ENCODE measurements at places on chromosomes 6 and 20. TPM values are rescaled to one million over a fixed set of nuclear protein-coding genes. Genes with fewer than 3 reads are reported as not detected.

DNA sequence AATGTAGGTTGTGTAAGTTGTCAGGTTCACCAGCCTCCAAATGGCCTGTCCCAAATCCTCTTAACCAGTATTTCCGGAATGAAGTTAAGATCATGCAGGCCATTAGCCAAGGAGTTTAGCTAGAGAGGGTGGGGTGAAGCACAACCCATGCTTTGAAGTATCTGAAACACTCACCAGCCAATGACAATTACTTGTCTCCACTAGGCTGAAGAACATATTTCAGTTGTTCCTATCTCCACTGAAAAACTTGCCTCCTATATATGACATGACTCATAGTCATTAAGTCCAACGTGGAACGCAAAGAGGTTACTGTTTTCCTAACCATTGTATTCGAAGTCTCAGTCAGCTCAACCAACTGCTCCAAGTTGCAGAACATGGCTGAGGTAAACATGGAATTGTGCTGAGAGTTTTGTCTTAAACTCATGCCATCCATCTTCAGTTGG, 37.4 kb upstream of the TNFAIP3 start:
- peaks cover 61% of the 10 kb centered on the region for H3K4me1 ChIP-seq
- peaks cover 2% of the 10 kb centered on the region for H3K36me3 ChIP-seq
- no peaks in the 10 kb centered on the region for H3K27me3 ChIP-seq
- H3K4me3 ChIP-seq: no peak overlapping the region
- DNase-seq: no peak
- H3K27ac ChIP-seq: peak overlapping the region; percentile 96

GRCh38 chr6:97465877-97466561, 183.0 kb upstream of the MMS22L start:
- no peak for DNase-seq
- H3K36me3 ChIP-seq: no peaks in the 10 kb centered on the region

The C4B gene
- 3.3 TPM for total RNA-seq

- no peaks in the 10 kb centered on the region for H3K27me3 ChIP-seq
- no peak overlapping the region for H3K4me3 ChIP-seq
- H3K27ac ChIP-seq: no peak overlapping the region
Observed at GRCh38 chr6:117534974-117535373, 52.5 kb downstream of the DCBLD1 start.

DNA sequence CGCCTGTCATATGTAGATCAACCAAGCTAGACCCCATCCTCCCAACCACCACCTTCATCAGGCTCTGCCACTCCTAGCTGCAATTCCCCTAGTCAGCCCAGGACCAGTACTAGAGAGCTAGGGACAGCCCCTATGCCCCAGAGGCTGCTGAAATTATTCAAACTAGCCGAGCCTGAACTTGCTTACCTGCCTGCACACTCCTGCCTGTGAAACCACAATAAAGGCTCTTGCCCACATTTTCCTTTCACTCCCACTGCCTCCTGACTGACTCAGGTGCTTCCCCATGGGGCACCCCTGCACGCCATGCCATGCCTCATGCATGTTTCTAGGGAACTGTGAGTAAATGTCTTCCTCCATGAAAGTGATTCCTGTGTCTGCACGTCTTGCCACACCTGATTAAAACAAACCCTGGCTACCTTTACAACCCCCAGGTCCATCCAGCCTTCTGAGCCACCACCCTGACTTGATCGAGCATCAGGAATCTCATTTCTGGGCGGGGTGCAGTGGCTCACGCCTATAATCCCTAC, 66.5 kb upstream of the IER3 start:
- DNase-seq: peak; percentile 97
- H3K4me1 ChIP-seq: peaks cover 80% of the 10 kb centered on the region
- H3K4me3 ChIP-seq: no peak overlapping the region
- no peaks in the 10 kb centered on the region for H3K27me3 ChIP-seq
- H3K36me3 ChIP-seq: peaks cover 4% of the 10 kb centered on the region

The BPIFB6 gene
- total RNA-seq: not detected

- no peaks in the 10 kb centered on the region for H3K36me3 ChIP-seq
- H3K27ac ChIP-seq: no peak overlapping the region
- H3K4me1 ChIP-seq: no peaks in the 10 kb centered on the region
- DNase-seq: no peak
- H3K4me3 ChIP-seq: no peak overlapping the region
- no peaks in the 10 kb centered on the region for H3K27me3 ChIP-seq
Observed at GRCh38 chr20:14712302-14712739, 374.9 kb upstream of the FLRT3 start.

- H3K4me1 ChIP-seq: peaks cover 34% of the 10 kb centered on the region
- H3K27ac ChIP-seq: no peak overlapping the region
- peak; percentile 44 for DNase-seq
- H3K27me3 ChIP-seq: no peaks in the 10 kb centered on the region
- no peaks in the 10 kb centered on the region for H3K36me3 ChIP-seq
Observed at GRCh38 chr6:14722704-14723103, 523.2 kb upstream of the JARID2 start.

- no peak for DNase-seq
- no peaks in the 10 kb centered on the region for H3K36me3 ChIP-seq
- peaks cover 31% of the 10 kb centered on the region for H3K27me3 ChIP-seq
- H3K4me3 ChIP-seq: no peak within 1 kb of the TSS
- no peak within 1 kb of the TSS for H3K27ac ChIP-seq
Observed at GRCh38 chr20:46651091-46651962, at the start of gene SLC13A3. TSS of gene SLC13A3 (minus strand) at chr20:46651459. CDS start at chr20:46651421, 38 bp downstream.

GRCh38 chr20:25544311-25544710, 41.0 kb downstream of the NINL start:
- H3K27me3 ChIP-seq: no peaks in the 10 kb centered on the region
- no peaks in the 10 kb centered on the region for H3K36me3 ChIP-seq
- DNase-seq: no peak
- H3K4me1 ChIP-seq: no peaks in the 10 kb centered on the region

- no peak overlapping the region for H3K27ac ChIP-seq
- H3K4me3 ChIP-seq: no peak overlapping the region
- H3K27me3 ChIP-seq: no peaks in the 10 kb centered on the region
- DNase-seq: no peak
Observed at GRCh38 chr6:56807989-56808337, 146.9 kb upstream of the BEND6 start.

The LAMA2 gene
- 2.2 TPM for total RNA-seq

- peaks cover 5% of the 10 kb centered on the region for H3K4me1 ChIP-seq
- H3K4me3 ChIP-seq: no peak overlapping the region
- DNase-seq: no peak
- H3K27ac ChIP-seq: no peak overlapping the region
Observed at GRCh38 chr6:29255530-29255929, 46.0 kb upstream of the OR14J1 start.

- H3K27ac ChIP-seq: no peak overlapping the region
- no peaks in the 10 kb centered on the region for H3K36me3 ChIP-seq
- no peaks in the 10 kb centered on the region for H3K27me3 ChIP-seq
Observed at GRCh38 chr6:139380168-139380567, 5.7 kb upstream of the CITED2 start.

GRCh38 chr20:9616455-9616805, 102.0 kb downstream of the LAMP5 start:
- no peak overlapping the region for H3K4me3 ChIP-seq
- H3K27ac ChIP-seq: no peak overlapping the region
- H3K4me1 ChIP-seq: no peaks in the 10 kb centered on the region
- peaks cover 27% of the 10 kb centered on the region for H3K27me3 ChIP-seq

The CTSZ gene
- 17.9 TPM for total RNA-seq

DNA sequence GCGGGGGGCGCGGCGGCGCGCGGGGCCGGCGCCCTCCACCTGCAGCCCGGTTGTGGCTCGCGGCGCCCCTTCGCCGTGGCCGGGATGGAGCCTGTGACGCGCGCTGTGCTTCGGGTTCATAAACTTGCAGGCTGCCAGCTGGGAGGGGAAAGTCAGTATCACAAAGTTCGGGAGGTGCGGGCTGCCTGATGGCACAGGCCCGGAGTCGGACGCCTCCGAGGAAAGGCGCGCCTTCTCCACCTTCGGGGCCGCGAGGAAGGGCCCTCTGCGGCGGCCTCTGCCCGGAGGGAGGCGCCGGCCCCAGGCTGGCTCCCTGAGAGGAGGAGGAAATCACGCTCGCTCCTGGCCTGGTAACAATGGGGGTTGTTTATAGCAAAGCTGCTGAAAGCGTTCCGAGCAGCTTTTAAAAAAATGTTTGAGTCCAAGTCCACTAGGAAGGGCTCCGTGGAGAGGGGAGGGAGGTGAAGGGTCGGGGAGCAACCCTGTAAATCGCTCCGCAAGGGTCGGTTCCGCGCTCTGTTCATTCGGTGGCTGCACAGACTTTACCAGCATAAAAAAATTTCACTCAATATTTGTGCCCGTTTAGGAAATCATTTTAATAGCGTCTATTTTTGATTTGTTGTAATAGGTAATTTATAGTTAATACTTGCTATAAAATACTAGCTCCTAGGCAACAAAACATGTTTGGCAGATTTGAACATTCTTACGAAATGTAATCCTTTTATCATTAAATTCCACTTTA, 1.0 kb downstream of the AFDN start:
- H3K4me3 ChIP-seq: peak overlapping the region; percentile 79
- peaks cover 3% of the 10 kb centered on the region for H3K36me3 ChIP-seq
- peaks cover 64% of the 10 kb centered on the region for H3K27me3 ChIP-seq
- H3K27ac ChIP-seq: no peak overlapping the region

DNA sequence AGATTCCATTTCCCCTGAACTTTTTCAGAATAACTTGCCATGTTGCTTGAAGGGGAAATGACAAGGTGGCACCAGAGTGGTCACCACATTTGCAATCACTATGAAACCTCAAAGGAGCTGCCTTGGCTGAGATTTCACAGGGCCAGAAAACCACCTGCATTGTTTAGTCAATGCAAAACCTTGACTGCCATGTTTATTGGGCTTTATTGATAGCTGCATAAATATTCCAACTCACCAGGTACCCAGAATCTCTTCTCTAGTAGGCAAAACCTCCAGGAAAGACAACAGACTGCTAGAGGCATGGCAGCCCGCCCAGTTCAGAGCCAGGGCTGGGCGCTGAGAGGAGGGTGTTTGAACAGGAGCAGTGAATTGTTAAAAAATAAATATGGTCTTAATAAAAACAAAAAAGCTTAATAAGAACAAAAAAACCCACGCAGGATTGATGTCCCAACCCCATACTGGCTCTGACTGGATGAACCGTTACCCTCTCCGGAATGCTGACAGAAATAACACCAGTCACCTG, 375.6 kb downstream of the ZFAND3 start:
- H3K36me3 ChIP-seq: no peaks in the 10 kb centered on the region
- DNase-seq: no peak
- H3K4me1 ChIP-seq: no peaks in the 10 kb centered on the region
- no peak overlapping the region for H3K27ac ChIP-seq
- no peak overlapping the region for H3K4me3 ChIP-seq

GRCh38 chr20:561437-562231, 18.0 kb upstream of the CSNK2A1 start:
- DNase-seq: peak; percentile 77
- no peak overlapping the region for H3K27ac ChIP-seq
- no peak overlapping the region for H3K4me3 ChIP-seq

GRCh38 chr6:111767752-111768430, 105.4 kb downstream of the FYN start:
- H3K4me3 ChIP-seq: no peak overlapping the region
- H3K27ac ChIP-seq: peak overlapping the region; percentile 97
- peak; percentile 52 for DNase-seq
- H3K36me3 ChIP-seq: peaks cover 45% of the 10 kb centered on the region
- peaks cover 93% of the 10 kb centered on the region for H3K4me1 ChIP-seq

DNA sequence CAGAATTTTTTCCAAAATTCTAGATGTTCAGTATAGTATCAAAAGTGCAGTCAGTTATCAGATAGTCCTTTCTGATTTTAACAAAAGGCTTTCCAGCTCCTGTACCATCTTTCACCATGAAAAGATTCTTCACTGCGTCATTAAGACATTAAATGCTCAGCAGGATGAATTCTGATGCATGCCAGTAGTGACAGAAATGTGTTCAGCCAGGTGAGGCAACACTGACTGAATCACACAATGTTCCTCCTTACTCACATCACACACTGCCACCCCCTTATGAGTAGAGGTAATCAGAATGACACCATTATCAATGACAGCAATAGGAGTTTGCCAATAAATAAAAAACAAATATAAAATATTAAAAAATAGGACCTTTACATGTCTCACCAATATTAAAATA, 426.6 kb upstream of the PLCB4 start:
- DNase-seq: no peak
- no peaks in the 10 kb centered on the region for H3K27me3 ChIP-seq
- no peaks in the 10 kb centered on the region for H3K36me3 ChIP-seq
- no peaks in the 10 kb centered on the region for H3K4me1 ChIP-seq
- no peak overlapping the region for H3K4me3 ChIP-seq

DNA sequence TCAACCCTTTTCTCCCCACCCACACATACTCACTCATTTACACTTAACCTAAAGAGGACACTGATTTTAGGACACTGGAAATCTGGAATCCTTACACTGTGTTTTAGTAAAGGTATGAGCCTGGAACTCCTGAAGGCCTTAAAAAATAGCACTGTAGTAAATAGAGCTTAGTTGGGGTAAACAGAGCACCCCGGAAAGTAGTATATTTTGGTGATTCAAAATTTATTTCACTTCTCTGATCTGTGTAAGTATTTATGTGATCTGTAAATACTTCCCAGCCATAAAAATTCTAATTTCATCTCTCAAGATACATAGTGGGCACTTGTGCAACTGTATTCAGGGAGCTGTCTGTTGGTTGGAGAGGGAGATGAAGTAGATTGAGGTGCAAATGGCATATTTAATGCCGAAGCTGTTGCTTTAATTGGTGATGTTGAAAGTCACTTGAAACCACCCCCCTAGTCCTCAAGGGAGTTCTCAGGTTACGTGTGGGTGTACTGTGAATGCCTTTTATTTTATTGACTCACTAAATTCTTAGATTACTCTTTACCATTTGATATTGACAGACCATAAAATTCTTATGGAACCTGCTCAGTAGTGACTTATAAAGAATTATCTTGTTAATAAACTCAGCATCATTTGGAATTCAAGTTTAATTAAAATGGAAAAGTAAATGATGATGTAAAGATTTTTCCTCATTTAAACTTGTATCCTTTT, 154.9 kb downstream of the SOX4 start:
- no peak overlapping the region for H3K4me3 ChIP-seq
- no peaks in the 10 kb centered on the region for H3K27me3 ChIP-seq
- no peak for DNase-seq
- H3K4me1 ChIP-seq: no peaks in the 10 kb centered on the region

GRCh38 chr20:34675993-34676641, 775 bp downstream of the PIGU start:
- DNase-seq: peak; percentile 4
- peak overlapping the region; percentile 90 for H3K27ac ChIP-seq
- no peaks in the 10 kb centered on the region for H3K36me3 ChIP-seq
- peak overlapping the region; percentile 97 for H3K4me3 ChIP-seq

The RPP21 gene
- total RNA-seq: 45.0 TPM

GRCh38 chr6:170345662-170346061, 39.1 kb downstream of the FAM120B start:
- no peak overlapping the region for H3K4me3 ChIP-seq
- peaks cover 51% of the 10 kb centered on the region for H3K36me3 ChIP-seq
- H3K27me3 ChIP-seq: no peaks in the 10 kb centered on the region
- peak; percentile 10 for DNase-seq
- H3K4me1 ChIP-seq: peaks cover 30% of the 10 kb centered on the region

DNA sequence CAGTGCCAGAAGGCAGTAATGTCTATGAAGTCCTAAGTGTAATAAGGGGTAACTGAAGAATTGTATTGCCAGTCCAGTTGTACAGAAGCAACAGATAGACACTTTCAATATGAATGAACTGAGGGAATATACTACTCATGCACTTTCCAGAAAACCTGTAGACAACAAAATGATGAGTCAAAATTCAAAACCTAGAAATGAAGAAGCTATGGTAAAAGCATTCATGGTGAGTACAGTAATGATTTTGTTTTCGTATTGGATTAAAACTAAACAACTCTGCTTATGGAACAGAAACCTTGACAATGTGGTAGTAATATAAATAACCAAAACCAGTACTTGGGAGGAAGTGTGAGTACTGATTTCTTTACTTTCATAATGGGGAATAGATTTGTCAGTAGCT, 35.0 kb downstream of the ARMC2 start:
- no peak for DNase-seq
- peaks cover 16% of the 10 kb centered on the region for H3K36me3 ChIP-seq
- no peak overlapping the region for H3K27ac ChIP-seq
- peaks cover 13% of the 10 kb centered on the region for H3K27me3 ChIP-seq
- peaks cover 22% of the 10 kb centered on the region for H3K4me1 ChIP-seq
